Upper lobe of right lung (tissue), 1 donor: ENCODE measurements at places on chromosomes 4 and X.

DNA sequence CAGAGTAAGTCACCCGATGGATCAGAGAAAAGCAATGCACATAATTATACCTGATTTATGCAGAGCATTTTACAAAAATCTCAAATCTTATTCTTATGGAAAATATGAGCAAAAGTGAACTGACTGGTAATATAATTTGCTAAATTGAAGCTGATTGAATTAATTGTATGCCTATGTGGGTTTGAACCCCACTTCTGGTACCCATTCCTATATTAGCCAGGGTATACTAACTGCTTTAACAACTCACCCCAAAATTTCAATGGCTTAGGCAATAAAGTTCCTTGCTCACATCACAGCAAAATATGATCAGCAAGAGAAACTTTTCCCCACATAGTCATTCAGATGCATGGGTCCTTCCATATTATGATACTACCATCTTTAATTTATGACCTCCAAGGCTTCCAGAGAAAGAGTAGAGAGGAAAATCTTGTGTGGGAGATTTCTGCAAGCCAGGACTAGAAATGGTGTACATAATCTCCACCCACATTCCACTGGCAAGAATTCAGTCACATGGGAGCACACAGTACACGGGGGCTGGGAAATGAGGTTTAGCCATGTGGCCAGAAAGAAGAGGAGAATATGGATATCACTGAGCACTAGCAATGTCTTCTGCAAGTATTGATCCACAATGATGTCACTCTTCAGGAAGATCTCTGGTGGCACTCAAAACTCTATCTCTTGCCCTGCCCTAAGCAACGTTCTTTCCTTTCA, 640.7 kb downstream of the BCOR start:
- DNase-seq: no peak

DNA sequence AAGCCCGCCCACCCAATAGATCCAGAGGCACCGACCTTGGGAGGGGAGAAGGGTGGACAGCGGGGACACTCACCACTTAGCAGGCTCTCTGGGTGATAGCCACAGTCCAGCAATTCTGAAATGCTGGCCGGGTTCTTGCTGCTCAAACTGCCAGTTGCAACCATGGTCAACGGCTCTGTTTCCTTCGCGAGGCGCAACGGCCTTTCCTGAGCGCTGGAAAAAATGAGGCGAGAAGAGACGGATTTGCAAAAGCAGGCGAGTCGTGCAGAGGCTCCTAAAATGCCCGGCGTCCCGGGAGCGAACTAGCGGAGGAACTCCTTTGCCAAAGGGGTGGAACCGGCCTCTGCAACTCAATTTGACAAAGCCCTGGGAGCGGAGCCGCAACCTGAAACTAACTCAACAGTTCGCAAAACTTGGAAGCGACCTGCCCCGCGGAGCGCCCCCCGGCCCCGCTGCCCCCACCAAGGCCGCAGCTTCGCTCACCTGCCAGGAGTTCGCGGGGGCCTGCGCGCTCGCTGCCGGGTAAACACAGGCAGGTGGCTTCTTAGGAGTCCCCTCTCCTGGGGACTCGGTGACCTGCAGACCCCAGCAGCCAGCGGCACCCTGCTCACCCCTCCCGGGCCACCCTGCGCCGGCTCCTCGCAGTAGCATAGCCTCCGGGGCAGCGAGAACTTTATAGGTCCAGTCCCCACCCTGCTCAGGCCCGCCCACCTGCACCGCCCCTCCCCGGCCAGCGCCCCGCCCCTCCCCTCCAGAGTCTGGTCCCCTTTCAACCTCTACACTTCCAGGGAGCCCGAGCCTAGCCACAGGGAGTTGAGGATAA, at the start of gene DDIT4L:
DDIT4L (minus strand) TSS at position 649 of the 823 bp plus-strand sequence; CDS start at position 164, 485 bp downstream.
- DNase-seq: peak; percentile 76

DNA sequence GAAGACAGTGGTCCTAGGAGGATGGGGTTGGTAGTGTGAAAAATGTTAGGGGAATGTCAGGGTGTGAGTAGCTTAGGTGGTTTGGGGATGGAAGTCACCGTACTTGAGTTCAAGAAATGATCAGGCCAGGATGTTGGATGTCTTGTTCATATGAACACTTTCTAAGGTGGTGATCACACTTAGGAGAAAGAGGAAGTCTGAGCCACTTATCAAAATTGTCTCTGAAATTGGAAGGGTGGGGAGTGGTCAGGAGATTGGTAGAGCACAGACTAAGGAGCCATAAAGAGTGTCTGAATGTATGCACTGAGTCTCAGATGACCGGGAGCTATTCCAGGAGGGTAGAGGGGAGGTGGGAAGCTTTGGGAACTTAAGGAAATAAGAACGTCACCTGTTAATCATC, 17.3 kb downstream of the CMC4 start:
- no peak for DNase-seq

DNA sequence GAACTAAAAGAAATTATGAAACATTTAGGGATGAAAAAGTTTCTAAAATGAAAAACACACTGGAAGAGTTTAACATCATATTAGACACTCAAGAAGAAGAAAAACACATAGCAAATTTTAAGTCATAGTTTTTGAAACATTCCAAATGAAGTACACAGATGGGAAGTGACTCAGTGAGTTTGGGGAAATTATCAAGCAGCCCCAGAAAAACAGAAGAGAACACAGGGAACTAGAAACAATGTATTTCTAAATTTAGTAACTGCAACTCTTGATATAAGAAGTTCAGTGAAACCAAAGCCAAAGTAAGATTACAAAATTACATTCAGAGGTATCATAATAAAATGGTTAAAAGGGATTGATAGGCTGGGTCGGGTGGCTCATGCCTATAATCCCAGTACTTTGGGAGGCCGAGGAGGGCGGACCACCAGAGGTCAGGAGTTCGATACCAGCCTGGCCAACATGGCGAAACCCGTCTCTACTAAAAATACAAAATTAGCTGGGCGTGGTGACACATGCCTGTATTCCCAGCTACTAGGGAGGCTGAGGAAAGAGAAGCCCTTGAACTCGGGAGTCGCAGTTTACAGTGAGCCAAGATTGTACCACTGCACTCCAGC, 461.2 kb downstream of the KCTD8 start:
- DNase-seq: no peak

- no peak for DNase-seq
Observed at GRCh38 chr4:21410372-21410771, 538.2 kb downstream of the KCNIP4 start.

GRCh38 chr4:77308843-77309242, 151.8 kb downstream of the CCNG2 start:
- no peak for DNase-seq

DNA sequence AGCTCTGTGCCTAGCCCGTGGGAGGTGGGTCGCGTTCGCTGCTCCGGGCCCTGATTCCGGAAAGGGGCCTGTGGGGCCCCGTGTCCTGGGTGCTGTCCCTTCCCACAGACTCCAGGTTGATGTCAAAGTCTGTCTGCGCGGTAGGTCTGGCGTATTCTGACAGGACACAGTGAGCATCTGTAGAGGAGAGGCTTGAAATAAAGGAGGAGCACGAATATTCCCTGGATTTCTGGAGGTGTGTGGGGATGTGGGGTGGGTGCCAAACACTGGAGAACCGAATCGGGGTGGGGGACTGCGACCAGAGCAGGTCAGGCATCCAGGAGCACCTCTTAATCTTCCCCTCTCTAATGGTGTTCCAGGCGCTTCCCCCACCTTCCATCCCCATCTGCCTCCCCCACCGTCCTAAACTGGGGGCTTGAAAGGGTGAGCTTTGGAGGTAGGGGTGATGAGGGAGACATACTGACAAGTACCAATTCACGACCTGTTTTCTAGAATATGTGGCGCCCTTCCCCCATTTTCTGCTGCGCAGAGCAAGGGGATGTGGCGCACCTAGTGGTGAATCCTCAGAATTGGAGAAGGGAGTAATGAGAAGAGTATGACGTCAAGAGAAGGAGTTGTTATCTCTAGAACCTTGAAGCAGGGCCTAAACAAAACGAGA, 877 bp downstream of the GPRASP1 start:
- DNase-seq: no peak

DNA sequence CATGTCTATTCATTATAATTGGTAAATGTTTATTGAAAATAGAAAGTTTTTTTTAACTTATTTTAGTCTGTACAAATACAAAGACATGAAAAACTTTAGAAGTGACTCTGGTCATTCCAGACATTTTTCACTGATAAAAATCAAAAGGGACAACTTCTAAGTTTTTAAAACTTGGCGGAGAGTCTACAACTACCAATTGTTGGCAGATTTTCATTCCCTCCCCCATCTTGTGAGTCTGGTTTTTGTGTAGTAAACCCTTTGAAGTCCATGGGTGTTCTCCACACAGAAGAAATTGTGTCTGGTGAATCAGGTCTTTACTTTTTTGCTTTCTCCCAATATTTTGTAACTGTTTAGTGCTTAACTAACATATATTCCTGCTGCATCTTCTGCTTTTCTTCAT, 336.5 kb downstream of the PDGFC start:
- DNase-seq: no peak

DNA sequence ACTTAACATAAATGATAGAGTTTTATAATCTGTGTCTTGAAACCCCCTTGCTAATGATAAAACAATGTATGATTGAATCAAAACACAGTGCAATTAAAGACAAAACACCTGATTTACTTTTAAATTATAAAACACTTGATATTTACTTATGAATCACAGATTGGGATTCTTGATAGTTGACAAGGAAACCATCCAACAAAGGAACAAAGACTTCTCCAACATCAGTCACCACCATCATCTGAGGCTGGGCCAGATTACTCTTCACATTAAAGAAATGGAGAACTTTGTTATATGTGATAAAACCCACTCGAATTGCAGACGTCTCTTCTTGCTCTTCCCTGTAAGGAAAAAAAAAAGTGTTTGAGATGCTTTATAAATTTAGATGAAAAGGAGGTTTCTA, 67.4 kb downstream of the METTL14 start:
- no peak for DNase-seq

DNA sequence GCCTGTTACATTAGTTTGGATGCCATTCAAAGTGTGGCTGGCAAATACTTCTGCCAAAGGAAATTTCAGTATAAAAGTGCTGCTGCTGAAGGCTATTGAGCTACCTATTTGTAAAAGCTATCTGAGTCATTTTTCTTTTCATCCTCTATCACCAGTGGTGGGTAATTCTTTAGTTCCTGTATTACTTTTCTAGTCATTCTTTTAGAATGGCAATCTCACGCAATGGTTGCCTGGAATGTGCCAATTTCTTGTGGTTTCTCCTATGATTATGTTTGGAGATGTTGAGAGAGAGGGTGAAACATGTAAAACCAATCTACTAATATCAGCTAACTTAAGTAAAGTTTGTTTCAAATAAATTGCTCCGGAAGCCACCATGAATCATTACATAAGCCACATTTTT, 685.0 kb downstream of the RAPGEF2 start:
- no peak for DNase-seq

DNA sequence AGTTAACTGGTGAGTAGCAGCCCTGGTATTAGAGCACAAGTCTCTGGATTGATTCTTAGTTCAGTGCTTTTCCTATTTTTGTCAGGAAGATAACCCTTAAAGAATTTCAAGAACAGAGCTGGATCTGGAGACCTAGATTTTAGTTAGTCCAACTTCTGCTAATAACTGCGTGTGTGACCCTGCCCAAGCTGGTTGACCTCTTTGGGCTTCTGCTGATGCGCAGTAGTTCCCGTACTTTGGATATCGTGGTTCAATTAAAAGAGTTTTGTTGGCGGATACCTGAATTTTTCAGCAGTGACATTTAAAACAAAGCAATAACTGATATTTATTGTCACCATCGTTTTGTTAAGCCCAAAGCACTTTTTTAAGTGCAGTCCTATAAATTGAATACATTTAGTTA, 9.3 kb downstream of the MSMO1 start:
- DNase-seq: no peak

- DNase-seq: no peak
Observed at GRCh38 chr4:47830265-47831025, 7.4 kb downstream of the CORIN start.

DNA sequence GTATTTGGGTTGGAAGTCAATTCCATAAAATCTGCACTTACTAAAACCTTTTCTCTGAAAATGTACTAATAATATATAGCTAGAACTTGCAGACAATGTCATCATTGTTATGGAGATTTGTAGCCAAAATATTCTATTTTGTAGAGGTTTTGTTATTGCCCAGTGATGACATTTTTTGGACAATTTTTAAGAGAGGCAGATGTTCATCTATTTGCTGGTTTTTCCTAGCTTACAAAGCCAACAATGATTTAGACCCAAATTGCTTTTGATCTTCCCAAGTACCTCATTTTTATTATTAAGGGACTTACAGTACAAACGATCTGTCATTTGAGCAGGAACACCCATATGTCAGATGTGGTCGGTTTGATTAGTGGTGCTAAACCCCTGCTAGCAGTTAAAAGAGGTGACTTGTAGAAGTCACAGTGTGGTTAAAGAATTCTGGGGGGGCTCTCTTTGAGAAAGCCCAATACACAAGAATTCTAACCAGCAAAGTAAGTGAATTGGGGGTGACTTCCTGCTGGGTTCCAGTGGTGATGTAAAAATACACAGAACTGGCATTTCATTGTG, 136.2 kb downstream of the KIT start:
- DNase-seq: no peak
